AML-193 (cell line): ENCODE measurements at places on chromosomes 5 and 9.

DNA sequence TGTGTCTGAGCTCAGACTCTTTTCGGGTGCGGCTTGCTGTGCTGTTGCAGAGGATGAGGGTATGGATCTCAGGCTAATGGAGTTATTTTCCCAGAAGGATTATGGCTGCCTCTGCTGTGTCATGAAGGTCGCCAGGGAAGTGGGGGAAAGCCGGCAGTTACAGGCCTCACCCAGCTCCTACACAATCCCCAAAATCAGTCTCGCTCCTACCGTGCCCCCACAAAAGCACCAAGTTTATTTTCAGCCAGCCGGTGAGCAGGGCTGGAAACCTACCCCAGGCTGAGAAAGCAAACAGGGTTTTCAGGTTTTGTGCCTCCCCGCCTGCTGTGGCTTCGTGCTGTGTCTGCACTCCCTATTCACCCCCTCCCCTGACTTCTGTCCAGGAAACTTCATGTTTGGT lies 113.3 kb downstream of the SLC24A2 start:
- DNase-seq: no peak

DNA sequence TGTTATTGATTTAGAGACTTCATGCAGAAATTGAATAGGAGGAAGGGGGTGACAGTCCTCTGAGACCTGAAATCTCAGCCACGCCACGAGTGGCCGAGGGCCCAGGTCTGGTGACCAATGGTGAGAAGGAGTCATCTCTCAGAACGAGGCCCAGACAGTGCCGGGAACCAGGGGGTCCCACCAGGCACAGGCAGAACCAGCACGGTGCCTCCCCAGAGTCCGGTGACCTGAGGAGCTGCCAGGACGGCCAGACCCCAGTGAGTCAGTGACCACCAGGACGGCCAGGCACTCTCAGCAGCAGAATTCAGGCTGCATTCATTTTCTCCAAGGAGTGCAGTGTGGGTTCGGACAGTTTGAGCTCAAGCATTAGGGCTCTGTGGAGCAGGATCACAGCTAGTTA lies 43.8 kb upstream of the NKD2 start:
- DNase-seq: no peak

- no peak for DNase-seq
Observed at GRCh38 chr9:105835721-105836120, 141.4 kb downstream of the TMEM38B start.

GRCh38 chr9:128091144-128091543 lies 23.1 kb downstream of the SLC25A25 start:
- DNase-seq: no peak

- DNase-seq: no peak
Observed at GRCh38 chr5:80193401-80193800, 62.4 kb downstream of the SERINC5 start.

DNA sequence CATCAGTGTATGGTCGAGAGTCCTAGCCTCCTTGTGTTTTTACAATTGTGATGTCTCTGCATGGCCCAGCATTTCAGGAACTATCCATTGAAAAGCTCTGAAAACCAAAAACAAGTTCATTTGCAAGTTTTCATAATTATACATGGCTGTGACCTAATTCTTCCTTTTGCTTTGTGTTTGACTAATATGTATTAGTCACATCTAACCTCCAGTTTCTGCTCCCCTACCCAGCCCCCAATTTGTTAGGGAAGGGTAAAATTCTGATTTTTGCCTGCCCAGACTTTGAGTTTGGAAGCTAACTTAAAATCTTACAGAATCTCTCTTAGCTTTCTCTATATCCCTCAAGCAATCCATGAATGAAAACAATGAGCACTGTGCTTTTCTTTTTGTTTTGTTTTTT lies 128.2 kb upstream of the SEMA6A start:
- DNase-seq: no peak
